ENCODE measurements at places on chromosomes 12 and 14.
A peak's percentile ranks its signal among the peaks of the same experiment; 100 is the strongest.

GRCh38 chr12:89870413-89871184 lies 162.0 kb upstream of the ATP2B1 start:
- no peak for DNase-seq

DNA sequence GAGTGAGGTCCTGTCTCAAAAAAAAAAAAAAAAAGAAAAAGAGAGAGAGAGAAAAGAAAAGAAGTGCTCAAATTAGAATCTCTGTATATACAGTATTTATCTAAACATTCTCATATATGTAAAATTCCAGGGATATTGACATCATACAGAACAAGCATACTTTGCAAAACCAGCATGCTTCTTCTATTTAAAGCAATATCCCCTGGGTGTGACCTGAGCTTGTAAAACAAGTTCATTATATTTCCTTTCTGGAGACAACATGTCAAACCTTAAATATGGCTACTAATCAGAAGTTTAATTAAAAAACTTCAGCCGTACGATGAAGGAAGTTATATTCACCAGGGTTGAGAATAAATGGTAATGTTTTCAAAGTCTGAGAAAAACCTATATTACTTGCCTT lies 175.8 kb upstream of the HMGA2 start:
- DNase-seq: no peak

GRCh38 chr12:56071648-56072047 lies 8.3 kb upstream of the ERBB3 start:
- DNase-seq: no peak

GRCh38 chr12:79055926-79056674 lies 191.5 kb downstream of the SYT1 start:
- DNase-seq: no peak

DNA sequence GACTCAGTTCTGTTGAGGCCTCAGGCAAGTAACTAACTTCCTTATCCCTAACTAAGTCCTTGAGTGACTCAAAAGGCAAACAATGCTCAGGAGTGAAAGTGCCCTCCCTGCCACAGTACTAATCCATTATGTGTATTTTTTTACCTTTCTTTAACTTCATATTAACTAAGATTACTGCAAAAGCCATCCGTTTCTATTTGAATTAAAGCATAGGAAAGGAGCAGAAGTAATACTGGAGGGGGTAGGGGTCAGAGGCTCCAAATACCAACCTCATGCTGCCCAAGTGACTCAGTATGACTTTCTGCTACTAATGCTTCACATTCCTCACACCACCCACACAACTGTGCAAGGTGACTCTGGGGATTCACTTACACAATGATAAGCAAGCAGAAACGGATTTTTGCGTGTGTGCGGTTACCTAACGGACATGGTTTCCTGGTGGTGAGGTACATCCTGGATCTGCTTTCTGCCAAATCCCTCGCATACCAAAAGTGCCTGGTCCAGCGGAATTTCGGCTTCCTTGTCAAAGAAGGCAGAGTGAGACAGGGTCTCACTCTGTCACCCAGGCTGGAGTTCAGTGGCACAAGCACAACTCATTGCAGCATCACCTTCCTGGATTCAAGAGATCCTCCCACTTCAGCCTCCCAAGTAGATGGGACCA lies 25.1 kb downstream of the MOK start:
- no peak for DNase-seq

GRCh38 chr14:69996216-69996615 lies 117.0 kb downstream of the SMOC1 start:
- no peak for DNase-seq

- no peak for DNase-seq
Measured at GRCh38 chr14:72588521-72588920, 305.4 kb downstream of the DPF3 start.

GRCh38 chr14:54189748-54190354 lies 207.0 kb upstream of the CDKN3 start:
- no peak for DNase-seq

GRCh38 chr14:92021523-92021922 lies 18.3 kb downstream of the TRIP11 start:
- DNase-seq: no peak

DNA sequence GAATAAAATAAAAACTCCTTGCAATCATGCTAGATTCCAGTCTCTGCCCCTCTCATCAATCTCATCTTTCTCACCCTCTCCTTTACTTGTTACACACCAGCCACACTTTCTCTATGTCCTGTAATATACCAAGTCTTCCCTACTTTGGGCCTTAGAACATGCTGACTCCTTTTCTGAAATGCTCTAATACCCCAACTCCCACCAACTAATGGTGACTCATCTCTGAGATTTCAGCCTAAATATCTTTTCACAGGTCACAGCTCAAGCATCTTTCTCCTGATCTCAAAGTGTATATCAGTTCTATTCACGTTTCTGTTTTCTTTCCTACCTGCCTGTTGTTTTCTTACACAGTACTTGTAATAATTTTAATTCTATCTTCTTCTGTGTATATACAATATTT lies 378.9 kb upstream of the PRICKLE1 start:
- DNase-seq: no peak

- peak; percentile 88 for DNase-seq
Measured at GRCh38 chr12:127381043-127381668, 885.8 kb upstream of the TMEM132C start.

DNA sequence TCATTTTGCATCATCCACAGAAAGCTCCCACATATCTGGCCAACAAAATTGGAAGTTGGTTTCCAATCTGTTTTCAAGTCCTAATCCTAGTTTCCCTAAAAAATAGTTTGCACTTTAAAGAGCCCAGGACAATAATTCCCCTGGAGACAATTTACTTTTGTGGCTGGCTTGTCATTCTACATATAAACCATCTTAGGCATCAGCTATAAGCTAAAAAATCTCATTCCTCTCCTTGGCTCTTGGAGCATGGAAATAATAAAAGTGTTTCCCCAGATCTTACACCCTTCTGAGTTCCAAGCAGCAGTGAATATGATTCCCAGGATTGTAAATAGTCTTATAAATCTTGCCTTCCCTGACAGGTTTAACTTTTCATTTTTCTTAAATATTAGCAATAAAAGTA lies 89.1 kb upstream of the NUDT4 start:
- no peak for DNase-seq

- peak; percentile 23 for DNase-seq
Measured at GRCh38 chr14:34023824-34024767, 73.2 kb upstream of the EGLN3 start.

DNA sequence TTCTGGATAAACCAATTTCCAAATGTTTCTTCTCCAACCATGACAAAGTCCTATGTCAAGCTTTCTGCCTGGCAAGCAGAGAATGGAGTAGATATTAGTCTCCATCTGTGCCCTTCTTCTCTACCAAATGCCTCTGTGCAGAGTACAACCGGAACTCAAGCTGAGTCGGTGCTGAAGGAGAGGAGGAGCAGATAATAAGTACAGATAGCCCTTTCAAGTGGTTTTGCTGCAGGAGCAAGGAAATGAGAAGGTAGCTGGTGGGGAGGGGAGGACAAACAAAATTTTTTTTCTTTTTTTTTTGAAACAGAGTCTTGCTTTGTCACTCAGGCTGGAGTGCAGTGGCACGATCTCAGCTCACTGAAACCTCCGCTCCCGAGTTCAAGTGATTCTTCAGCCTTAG lies 14.2 kb upstream of the HELB start:
- no peak for DNase-seq

DNA sequence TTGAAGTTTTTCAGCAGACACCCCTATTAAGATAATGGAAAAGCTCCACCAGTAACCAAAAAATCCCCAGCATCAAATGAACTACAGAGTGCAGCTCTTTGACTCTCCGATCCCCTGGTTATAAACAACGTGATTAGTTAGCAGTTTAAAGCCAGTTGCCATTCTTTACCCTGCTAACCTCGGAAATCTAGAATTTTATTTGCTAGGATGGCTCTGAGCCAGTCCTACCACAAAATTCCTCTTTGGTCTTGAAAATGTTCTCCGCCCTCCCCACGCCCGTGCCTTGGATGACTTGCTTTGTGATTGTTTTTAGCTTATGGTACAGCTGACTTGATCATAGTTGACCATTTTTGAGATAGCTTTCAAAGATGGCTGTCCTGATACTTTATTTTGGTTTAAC lies 1.2 kb downstream of the KLHDC2 start:
- peak; percentile 12 for DNase-seq

GRCh38 chr14:58864751-58865513 lies 227.2 kb downstream of the DACT1 start:
- DNase-seq: peak; percentile 50

DNA sequence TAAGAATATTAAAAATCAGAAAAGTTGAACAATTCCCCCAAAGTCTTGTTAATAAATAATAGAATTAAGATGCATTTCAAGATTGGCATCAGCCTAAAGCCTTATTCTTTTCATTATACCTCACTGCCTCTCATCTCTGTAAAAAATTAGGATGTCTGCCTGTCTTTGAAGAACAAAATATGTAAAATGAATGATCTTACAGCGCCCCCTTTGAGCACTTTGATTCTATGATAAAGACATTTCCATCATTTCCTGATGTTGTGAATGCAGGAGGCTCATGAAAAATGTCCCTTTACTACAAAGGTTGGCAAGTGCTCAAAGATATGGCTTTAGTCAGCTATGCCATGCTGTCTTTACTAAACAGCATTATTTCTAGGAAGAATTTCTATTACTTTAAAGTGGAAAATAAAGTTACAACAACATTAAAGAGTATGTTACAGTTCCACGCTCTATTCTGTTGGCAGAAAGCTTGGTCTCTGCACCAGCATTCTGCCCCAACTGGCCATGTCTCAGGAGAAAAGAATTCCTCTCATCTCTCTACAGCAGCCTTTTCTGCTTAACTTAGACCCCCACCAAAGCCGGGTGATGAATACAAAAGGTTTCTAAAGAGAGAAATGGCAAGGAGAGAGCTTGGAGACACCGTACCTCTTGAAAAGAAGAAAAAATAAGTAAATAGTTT lies 95.1 kb downstream of the LLPH start:
- no peak for DNase-seq

- no peak for DNase-seq
Measured at GRCh38 chr12:110373962-110374611, 29.4 kb downstream of the ANAPC7 start.

GRCh38 chr14:23102801-23103200 lies 2.0 kb downstream of the CIROP start:
- DNase-seq: no peak

GRCh38 chr12:94074980-94075629 lies 73.3 kb upstream of the PLXNC1 start:
- peak; percentile 48 for DNase-seq

DNA sequence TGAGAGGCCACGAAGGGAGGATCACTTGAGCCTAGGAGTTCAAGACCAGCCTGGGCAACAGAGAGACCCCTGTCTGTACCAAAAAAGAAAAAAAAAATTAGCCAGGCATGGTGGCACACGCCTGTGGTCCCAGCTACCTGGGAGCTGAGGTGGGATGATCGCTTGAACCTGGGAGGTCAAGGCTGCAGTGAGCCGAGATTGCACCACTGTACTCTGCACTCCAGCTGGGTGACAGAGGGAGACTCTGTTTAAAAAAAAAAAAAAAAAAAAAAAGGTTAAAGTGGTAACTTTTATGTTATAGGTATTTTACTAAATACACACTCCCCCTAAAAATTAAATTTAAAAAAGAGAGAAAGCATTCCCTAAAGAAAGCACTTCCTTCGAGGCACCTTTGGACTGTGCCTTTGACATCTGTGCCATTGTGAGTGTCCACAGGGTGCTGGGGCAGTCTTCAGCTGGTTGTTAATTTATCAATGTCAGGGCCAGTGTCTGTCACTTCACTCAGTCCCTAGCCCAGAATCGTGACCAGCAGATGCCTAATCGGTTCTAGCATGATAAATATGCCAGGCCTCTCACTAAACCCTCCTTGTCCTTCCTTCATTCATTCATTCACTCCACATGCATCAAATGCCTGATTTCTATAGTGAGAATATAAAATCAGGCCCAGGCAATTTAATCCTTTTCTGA lies 63.1 kb downstream of the B4GALNT3 start:
- DNase-seq: peak; percentile 30

DNA sequence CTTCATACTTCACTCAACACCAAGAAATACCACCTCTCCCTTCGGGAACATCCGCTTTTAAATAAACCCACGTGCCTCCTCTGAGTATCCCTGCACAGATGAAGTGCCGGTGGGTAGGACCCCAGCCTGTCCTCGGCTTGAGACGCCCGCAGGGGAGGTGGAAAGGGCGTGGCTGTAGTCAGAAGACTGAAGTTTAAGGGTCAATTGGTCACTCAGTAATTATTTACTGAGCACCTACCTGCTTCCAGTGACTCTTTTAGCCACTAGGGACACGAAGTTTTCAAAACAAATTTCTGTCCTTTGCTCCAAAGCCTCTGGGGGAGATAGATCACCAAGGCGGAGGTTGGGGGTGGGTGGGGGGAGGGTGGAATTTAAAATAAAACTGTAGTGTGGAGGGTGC lies 309.4 kb downstream of the VRK1 start:
- no peak for DNase-seq

DNA sequence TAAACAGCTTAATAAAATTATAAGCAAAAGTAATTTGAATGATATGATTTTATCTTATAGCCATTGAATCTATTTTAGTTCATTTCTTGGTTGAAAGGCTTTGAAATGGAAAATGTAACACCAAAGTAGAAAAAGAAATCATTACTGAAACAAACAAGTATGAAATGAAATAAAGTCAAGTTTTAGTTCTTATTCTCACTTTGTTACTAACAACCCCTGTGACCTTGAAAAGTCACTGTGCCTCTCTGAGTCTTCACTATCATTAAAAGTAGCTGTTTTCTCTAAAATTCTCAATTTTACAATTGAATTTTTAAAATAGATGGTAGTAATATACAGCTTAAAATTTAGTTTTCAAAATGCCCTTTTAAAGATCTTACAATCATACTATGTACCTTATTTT lies 32.4 kb upstream of the SLC17A8 start:
- DNase-seq: no peak

GRCh38 chr12:126914170-126914793 lies 1352.7 kb upstream of the TMEM132C start:
- no peak for DNase-seq

GRCh38 chr14:21326972-21327371 lies 47.1 kb downstream of the RPGRIP1 start:
- no peak for DNase-seq

GRCh38 chr14:78725086-78725485 lies 554.9 kb downstream of the NRXN3 start:
- peak; percentile 4 for DNase-seq

DNA sequence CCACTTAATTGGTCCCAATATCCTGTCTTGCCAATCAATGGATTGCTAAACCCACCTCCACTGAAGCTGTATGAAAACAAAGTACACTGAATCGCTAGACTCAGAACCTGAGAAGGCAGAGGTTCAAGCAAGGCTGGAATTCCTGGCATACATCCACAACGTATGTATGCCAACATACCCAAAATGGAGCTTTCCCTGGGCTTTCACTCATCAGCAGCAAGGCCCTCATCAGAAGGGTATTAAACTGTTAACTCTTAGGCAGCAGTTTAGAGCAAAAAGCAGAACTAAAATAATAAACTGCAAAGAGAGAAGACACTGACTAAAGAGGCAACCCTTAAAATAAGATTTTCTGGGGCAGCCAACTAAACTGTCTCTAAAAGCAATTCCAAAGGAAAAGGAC lies 13.6 kb downstream of the MED13L start:
- DNase-seq: no peak

GRCh38 chr14:66038212-66038611 lies 448.0 kb upstream of the CCDC196 start:
- no peak for DNase-seq

GRCh38 chr12:109544955-109545531 lies 28.3 kb downstream of the MMAB start:
- peak; percentile 57 for DNase-seq

- DNase-seq: no peak
Measured at GRCh38 chr12:112466835-112467234, 48.1 kb downstream of the PTPN11 start.

- DNase-seq: no peak
Measured at GRCh38 chr14:80427101-80427500, 215.8 kb upstream of the DIO2 start.
